MG63 (cell line): ENCODE measurements at places on chromosomes 1 and 21. TPM values are rescaled to one million over a fixed set of nuclear protein-coding genes. Genes with fewer than 3 reads are reported as not detected.

- DNase-seq: no peak
Measured at GRCh38 chr1:17672226-17672625, 82.9 kb upstream of the ACTL8 start.

- DNase-seq: no peak
Measured at GRCh38 chr1:4083231-4084047, 183.4 kb upstream of the C1orf174 start.

DNA sequence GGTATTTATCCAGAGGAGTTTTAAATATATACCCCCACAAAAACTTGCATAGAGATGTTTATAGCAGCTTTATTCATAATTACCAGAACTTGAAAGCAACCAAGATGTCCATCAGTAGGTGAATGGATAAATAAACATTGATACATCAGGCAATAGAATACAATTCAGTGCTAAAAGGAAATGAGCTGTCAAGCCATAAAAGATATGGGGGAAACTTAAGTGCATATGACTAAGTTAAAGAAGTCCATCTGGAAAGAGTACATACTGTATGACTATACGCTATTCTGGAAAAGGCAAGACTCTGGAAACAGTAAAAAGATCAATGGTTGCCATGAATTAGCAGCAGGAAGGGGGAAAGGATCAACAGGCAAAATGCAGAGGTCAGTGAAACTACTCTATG is 366.7 kb downstream of the HHIPL2 start:
- DNase-seq: no peak

GRCh38 chr21:35023396-35024070 is 25.6 kb downstream of the RUNX1 start:
- no peak for DNase-seq

DNA sequence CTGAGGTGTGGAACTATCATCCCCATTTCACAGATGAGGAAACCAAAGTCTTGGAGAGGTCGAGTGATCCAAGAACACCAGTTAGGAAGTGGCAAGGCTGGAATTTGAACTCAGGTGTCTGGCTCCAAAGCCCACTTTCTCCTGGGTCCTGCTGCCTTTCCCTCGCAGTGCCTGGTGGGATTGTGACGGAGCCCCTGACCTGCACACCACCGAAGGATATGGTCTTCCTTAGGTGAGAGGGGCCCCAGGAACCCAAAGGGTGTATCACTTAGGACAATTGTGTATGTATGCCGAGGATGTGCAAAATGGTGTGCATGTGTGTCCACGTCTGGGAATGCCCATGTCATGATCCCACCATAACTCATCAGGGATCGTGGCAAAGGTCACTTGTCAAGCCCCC is 392.7 kb downstream of the MATN1 start:
- DNase-seq: no peak

GRCh38 chr21:24023402-24023801 is 1583.9 kb downstream of the MRPL39 start:
- DNase-seq: peak; percentile 30

DNA sequence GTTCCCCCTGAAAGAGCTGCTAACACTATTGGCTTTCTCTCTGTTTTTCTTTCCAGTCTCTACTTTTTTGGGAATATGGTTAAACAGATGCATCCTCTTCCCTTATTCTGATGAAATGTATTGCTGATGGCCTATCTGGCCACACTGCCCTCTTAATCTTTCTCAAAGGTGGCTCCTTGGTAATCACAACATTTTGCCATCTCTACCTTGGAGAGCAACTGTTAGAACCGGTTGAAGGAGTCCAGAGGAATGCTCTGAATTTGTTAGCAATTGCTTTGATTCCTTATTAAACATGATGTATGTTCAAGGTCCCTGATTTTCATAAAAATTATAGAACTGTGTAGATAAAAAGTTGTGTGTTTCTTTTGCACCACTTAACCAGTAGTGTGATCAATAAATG is 50.1 kb upstream of the ARID1A start:
- DNase-seq: no peak

Gene BARHL2
- not detected in 2 replicates for total RNA-seq

Gene PAQR6
- 0.59 TPM in 1 of 2 replicates, not detected in the other for total RNA-seq

DNA sequence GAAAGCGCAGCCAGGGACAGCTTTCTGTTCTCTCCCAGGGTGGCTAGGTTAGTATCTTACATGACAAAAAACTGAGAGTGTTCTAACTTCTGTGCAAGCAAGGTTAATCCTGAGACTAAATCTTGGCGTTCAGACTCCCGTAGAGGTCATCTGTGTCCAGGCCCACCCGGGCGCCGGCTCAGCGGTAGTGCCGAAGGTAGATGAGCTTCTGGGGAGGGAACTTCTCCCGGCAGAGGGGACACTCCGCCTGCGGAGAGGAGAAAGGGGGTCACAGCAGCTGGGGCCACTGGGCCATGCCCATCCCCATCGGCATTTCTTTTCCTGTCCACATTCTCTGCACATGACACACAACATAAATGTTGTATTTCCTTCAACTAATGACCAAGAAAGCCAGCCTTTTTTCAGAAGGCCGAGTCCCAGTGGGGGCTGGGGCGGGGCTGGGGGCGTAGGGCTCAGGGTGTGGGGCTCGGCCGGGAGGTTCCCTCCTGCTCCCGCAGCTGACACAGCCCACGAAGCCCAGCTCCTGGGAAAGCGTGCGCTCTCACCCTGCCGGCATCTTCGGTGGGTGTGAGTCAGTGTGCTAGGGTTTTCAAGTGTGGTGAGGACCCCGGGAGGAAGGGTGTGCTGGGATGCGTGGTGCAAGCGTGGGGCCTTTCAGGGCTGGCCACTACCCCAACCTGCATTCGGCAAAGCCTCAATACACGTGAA is 6.6 kb downstream of the PEX10 start:
- DNase-seq: no peak

DNA sequence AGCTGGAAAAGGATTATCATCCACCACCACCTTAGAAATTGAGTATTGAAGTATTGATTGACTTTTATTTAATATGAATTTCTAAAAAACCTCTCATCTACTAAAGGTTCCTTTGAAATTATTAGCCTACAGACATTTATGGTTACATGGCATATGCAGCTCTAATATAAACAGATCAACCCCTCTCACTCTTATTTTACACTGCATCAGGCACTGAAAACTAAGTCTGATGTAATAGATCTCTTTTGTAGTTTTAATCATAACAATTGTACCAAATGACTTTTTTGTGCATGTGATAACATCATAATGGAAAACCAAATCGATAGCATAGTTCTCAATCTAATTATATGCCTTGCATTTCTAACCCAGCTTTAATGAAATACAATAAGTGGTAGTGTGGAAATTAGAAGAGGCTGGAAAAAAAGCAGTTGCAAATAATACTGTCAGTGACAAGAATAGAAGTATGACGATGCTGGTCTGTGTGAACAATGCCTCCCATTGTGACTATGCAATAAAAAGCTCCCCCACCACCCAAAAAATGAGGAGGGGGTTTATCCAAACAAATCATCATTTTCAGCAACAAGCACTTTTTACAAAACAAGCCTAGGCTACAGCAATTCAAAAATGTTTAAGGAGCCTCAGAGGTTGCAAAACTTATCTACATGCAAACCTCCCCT is 426.5 kb upstream of the NFIA start:
- no peak for DNase-seq

- no peak for DNase-seq
Measured at GRCh38 chr1:193634470-193634869, 448.1 kb upstream of the B3GALT2 start.

GRCh38 chr1:99438656-99439230 is 174.5 kb downstream of the PLPPR4 start:
- no peak for DNase-seq

- DNase-seq: no peak
Measured at GRCh38 chr1:204065174-204065985, 7.5 kb upstream of the SOX13 start.

- DNase-seq: no peak
Measured at GRCh38 chr21:43922949-43923348, 57.9 kb downstream of the AGPAT3 start.

Gene KRTAP19-5
- not detected in 2 replicates for total RNA-seq

Gene S100A3
- total RNA-seq: 0.81 and 3.4 TPM in 2 replicates

- DNase-seq: no peak
Measured at GRCh38 chr1:35590476-35591040, 17.4 kb downstream of the TFAP2E start.

DNA sequence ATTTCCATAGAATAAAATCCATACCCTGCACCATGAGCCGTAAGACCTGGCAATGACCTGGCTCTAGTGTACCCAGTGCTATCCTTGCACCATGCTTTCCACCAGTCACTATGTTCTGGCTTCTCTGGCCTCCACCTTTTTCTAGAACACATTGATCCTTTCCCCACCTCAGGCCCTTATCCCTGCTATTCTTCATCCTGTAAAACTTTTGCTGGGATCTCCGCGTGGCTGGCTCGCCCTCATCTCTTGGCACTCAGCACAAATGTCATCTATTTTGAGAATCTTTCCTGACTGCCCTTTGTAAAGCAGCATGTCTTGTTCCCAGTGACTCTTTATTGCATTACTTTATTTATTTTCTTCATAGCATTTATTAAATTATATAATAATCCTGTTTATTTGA is 169.8 kb upstream of the B3GALT2 start:
- no peak for DNase-seq

DNA sequence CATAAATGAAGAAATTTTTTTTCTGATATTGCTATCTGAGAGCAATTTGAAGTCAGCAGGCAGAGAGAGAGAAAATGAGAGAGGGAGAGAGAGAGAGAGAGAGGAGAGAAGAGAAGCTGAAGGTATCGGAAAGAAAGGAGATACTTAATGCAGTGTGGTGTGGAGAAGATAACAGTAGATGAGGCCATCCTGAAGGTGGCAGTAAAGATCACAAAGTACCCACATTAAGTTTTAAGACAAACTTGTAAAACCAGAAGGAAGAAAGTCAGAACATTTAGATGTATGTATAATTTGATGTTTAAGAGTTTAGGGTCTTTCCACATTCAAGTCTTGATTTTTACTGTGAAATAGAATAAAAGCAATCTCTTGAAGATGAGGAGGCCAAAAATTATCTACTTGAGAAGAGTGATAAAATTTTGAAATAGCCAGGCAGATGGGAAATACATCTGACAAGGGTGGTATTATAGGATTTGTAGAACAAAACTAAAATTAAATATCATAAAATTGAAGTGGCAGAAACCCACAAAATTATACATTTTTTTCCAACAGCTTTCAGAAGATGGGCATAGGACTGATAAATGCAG is 1753.4 kb downstream of the MRPL39 start:
- no peak for DNase-seq

GRCh38 chr1:193311226-193311948 is 125.0 kb upstream of the B3GALT2 start:
- no peak for DNase-seq

DNA sequence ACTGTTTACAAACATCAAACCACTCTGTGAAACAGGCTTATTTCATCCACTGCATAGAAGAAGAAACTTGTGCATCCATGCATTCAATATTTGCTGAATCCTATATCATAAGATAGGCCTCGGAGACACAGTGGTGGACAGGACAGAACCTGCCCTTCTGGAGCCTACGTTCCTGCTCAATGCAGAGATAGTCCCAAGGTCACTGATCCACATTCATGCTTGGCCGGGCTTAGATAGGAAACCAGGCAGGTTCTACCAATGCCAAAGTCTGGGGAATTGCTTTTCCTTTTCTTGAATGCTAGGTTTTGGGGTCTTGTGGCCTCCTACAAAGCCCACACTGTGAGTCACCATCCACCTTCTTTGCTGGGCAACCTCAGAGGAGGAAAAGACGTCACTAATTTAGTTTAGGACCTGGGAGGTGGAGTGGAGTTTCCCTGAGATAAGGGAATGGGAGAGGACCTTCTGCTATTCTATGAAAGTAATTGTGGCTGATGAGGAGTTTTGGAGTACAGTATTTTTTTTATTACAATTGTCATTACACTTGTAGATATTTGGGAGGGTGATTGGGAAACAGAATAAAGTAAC is 99.7 kb upstream of the CD34 start:
- DNase-seq: no peak

DNA sequence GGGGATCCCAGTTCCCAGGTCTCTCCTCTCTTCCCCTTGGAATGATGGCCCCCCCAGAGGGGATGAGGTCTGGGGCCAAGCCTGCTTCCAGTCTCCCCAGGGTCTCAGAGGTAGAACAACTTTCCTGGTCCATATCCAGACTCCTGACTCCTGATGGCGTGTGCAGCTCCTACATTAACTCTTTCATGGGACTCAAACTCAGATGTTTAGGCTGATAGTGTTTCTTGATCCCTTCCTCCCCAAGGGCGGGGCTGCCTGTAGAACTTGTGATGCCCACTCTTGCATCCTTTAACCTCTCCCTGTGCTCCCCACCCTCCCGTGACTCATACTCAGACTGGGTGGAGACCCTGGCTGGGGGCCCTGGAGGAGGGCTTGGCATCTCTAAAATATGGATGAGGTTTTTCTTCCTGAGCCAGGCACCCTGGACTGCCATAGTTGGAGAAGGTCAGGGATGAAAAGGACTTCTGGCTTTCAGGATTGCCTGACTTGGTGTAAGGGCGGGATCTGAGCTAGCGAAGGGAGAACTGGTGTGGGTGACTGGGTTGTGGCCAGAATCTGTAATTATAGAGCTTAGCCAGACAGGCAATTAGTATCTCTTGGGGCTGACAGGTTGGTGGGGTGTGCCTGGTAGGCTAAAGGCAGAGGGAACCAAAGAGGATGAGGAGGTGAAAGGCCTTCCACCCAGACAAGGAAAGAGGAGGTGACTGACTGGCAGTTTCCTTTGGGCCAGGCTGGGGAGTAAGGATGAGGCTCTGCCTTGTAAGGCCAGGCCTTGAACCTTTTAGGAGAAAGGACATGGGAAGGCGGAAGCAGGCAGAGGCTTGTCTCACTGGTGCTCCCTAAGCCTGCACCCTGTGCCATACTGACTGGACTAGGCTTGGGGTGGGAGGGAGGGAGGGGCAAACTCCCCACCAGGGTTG is 1.5 kb downstream of the ATP8B2 start:
- DNase-seq: peak; percentile 97

DNA sequence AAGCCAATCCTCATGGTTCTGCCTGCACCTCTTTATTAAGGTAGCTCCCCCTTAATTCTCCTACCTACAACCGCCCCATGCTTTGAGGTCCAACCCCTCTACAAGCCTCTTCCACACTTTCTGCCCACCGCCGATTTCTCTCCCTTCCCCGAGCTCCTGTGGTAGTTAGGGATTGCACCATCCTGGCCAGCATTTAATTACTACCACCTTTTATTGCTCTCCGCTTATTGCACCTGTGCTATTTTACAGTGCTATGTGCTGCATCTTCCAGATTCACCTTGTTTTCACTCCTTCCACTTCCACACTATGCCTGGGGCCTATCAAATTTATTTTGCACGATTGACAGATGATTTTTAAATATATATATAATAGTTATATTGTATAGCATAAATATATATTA is 29.3 kb upstream of the DNAJC11 start:
- DNase-seq: no peak

DNA sequence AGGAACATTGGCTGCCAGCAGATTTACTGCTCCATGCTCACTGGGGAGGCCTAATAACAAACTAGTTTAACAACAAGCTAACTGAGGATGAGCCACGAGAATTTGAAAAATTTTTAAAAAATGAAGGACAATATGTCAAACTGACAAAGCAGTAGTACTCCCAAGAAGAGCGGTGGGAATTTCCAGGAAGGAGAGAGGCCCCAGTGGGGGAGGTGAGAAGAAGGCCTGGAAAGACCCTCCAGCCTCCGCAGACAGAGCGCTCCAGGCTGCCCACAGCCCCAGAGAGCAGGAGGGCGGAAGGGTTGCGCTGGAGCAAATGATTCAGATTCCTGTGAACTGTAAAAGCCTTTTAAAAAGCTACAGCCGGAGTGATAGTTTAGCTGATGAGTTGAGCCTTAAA is 78.5 kb downstream of the SIPA1L2 start:
- DNase-seq: no peak

GRCh38 chr1:175200678-175201521 is 8.3 kb upstream of the KIAA0040 start:
- peak; percentile 37 for DNase-seq
